ENCODE measurements at places on chromosomes 2 and 18.

- H3K27ac ChIP-seq = no peak overlapping the region
- no peaks in the 10 kb centered on the region for H3K4me1 ChIP-seq
- H3K27me3 ChIP-seq = no peaks in the 10 kb centered on the region
- DNase-seq = no peak
- no peak overlapping the region for H3K4me3 ChIP-seq
Observed at GRCh38 chr18:65968239-65969004, 217.6 kb downstream of the CDH7 start.

DNA sequence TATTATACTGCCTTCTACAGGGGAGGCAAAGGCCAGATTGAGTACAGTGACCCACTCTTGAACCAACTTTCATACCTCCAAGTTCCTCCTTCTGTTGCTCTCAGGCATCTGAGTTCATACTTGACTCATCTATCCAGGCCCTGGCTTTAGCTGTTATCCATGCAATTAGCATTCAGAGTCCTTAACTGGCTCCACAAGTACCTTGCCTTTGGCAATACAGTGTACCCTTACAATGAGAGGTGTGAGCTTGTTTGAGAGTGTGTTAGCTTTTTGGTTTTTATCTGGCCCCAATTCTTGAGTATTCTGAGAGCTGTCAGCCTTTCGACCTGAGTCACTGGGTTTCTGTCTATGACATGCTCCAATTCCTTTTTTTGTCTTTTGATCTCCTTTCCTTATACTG, 60.2 kb downstream of the EHD3 start:
- H3K4me1 ChIP-seq = no peaks in the 10 kb centered on the region
- DNase-seq = no peak
- H3K27ac ChIP-seq = no peak overlapping the region
- no peak overlapping the region for H3K4me3 ChIP-seq

GRCh38 chr2:224126440-224126839, 87.4 kb upstream of the SERPINE2 start:
- DNase-seq = no peak
- no peak overlapping the region for H3K27ac ChIP-seq
- no peak overlapping the region for H3K4me3 ChIP-seq
- no peaks in the 10 kb centered on the region for H3K27me3 ChIP-seq
- H3K36me3 ChIP-seq = no peaks in the 10 kb centered on the region

DNA sequence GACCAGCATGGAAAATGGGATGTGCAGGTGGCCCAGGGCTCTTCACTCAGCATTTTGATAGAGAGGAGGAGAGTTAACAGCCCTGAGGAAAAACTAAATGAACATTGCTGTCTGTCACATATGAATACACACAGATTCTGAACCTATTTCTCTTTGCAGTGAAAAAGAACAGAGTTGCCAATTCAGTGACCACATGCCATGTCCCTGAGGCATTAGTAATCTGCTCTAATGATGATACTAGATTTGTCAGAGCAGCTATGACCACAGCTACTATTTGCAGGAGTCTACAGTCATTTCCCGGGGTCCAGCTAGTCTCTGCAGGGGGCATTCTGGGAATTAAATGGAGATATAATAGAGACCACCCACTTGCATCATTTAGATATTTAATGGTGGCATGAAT, 267.6 kb downstream of the TMX3 start:
- H3K4me1 ChIP-seq = no peaks in the 10 kb centered on the region
- H3K27ac ChIP-seq = no peak overlapping the region
- no peaks in the 10 kb centered on the region for H3K27me3 ChIP-seq
- DNase-seq = no peak
- no peaks in the 10 kb centered on the region for H3K36me3 ChIP-seq

GRCh38 chr2:86072271-86072858, 33.3 kb downstream of the POLR1A start:
- no peaks in the 10 kb centered on the region for H3K4me1 ChIP-seq
- H3K36me3 ChIP-seq = no peaks in the 10 kb centered on the region
- no peaks in the 10 kb centered on the region for H3K27me3 ChIP-seq
- H3K4me3 ChIP-seq = no peak overlapping the region
- peak; percentile 30 for DNase-seq

DNA sequence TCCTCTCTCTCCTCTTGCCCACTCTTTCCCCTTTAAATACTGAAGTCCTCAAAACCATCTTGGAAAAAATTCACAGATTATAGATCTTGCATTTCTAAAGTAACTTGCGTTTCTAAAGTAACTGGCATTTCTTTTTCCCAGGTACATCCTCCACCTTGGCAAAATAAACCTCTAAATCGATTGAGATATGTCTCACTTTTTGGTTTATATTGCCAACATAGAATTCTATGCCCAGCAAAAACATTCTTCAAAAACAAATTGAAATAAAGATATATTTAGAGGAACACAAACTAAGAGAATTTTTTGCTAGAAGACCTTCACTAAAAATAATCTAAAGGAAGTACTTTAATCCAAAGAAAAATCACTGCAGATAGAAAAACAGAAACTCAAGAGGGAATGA, 122.5 kb upstream of the RBMS1 start:
- H3K27me3 ChIP-seq = no peaks in the 10 kb centered on the region
- H3K27ac ChIP-seq = no peak overlapping the region

- H3K4me3 ChIP-seq = no peak overlapping the region
- H3K4me1 ChIP-seq = peaks cover 17% of the 10 kb centered on the region
- peak overlapping the region; percentile 81 for H3K27ac ChIP-seq
- no peaks in the 10 kb centered on the region for H3K36me3 ChIP-seq
- H3K27me3 ChIP-seq = no peaks in the 10 kb centered on the region
Observed at GRCh38 chr2:217360111-217360510, 500.2 kb upstream of the TNP1 start.

GRCh38 chr2:39476524-39476923, 39.4 kb upstream of the MAP4K3 start:
- no peak overlapping the region for H3K27ac ChIP-seq
- no peaks in the 10 kb centered on the region for H3K4me1 ChIP-seq
- H3K27me3 ChIP-seq = no peaks in the 10 kb centered on the region
- H3K4me3 ChIP-seq = no peak overlapping the region

DNA sequence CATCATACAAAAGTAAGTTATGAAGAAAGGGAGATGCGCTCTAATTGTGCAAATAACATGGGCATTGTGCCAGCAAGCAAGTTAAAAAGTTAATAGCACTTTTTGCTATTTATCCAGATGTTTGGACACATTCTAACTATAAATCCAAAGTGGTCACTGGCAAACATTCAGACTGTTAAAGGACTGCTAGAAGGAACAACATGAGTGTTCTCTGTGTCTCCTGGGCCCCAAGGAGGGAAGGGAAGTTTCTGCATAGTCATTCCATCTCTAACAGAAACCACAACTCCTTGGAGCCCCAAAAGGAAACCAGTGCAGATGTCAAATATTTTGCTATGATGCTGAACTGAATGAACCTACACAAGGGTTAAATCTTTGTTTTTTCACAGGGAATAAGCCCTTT, 213.3 kb upstream of the HNRNPA3 start:
- no peak for DNase-seq
- H3K27ac ChIP-seq = no peak overlapping the region
- peaks cover 3% of the 10 kb centered on the region for H3K4me1 ChIP-seq

DNA sequence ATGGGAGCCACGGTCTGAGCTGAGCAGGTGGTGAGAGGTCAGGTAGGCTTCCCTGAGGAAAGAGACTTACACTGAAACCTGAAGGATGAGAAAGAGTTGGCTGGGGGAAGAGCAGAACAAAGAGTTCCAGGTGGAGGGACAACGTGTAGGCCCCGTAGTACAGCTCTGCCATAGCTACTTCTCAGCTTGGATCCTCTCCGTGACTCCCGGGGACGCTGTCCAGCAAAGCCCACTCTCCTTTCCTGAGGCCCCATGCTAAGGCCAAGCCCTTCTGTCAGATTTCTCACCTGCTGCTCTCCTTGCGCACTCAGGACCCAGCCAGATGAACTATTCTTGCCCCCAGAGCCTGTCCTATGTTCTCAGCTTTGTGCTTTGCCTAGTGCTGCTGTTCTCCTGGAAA, 173.8 kb downstream of the GALNT1 start:
- no peak overlapping the region for H3K27ac ChIP-seq
- no peak overlapping the region for H3K4me3 ChIP-seq
- H3K27me3 ChIP-seq = peaks cover 15% of the 10 kb centered on the region

DNA sequence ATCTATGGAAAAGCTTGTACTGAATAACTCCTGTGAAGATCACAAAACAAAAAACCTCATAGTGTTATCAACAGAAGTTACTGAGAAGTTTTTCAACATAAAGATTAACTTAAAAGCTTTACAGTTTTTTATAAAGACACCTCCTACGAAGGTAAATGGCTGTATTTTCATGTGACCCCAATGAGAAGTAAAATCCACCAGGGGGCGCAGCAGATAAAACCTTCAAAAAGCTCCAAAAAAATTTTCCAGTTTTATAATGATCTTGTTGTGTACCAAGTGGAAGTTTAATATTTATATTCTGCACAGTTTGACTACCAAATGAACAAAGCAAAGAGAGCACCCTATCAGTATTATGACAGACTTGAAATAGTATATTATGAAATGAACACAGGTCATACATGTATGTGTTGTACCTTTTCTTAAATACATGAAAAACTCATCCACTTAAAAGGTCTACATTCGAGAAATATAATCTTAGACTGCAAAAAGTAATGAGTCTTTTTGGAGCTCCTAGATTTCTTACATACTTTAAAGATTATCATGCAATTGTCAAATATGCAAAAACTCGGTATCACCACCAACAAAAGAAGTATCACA, 38.5 kb downstream of the PNO1 start:
- H3K36me3 ChIP-seq = no peaks in the 10 kb centered on the region
- no peak overlapping the region for H3K4me3 ChIP-seq
- peak; percentile 42 for DNase-seq
- peaks cover 3% of the 10 kb centered on the region for H3K4me1 ChIP-seq
- no peak overlapping the region for H3K27ac ChIP-seq
